ENCODE measurements at places on chromosomes 11 and 22.
A peak's percentile ranks its signal among the peaks of the same experiment; 100 is the strongest.

GRCh38 chr22:47369431-47370015 lies 607.1 kb downstream of the TBC1D22A start:
- no peak for DNase-seq

DNA sequence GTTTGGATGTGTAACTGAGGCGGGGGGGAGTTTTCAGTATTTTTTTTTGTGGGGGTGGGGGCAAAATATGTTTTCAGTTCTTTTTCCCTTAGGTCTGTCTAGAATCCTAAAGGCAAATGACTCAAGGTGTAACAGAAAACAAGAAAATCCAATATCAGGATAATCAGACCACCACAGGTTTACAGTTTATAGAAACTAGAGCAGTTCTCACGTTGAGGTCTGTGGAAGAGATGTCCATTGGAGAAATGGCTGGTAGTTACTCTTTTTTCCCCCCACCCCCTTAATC lies 2.3 kb downstream of the MALAT1 start:
- DNase-seq, result no peak

DNA sequence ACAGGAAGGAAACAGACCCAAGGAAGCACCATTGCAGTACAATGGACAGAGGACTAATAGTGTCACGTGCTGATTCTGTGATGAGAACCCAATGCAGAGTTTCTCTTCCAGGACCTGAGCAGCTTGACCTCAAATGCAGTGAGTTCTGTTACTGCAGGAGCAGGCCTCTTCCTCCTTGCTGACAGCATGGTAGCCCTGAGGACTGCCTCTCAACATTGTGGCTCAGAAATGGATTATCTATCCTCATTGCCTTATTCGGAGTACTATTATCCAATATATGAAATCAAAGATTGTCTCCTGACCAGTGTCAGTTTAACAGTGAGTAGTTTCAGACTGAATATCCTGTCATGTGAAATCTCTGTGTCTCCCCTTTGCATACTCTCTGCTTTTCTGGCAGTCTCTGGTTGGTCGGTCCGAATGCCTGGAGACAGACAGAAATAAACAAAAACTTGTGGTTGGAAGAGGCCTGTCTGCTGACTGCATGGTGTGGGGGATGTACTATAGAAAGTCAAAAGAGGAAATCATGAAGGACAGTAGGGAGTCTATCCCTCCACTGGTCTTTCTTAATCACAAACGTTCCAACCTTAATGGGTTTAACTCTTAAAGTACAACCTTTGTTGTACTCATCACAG lies 6.9 kb upstream of the MS4A14 start:
- DNase-seq, result no peak

DNA sequence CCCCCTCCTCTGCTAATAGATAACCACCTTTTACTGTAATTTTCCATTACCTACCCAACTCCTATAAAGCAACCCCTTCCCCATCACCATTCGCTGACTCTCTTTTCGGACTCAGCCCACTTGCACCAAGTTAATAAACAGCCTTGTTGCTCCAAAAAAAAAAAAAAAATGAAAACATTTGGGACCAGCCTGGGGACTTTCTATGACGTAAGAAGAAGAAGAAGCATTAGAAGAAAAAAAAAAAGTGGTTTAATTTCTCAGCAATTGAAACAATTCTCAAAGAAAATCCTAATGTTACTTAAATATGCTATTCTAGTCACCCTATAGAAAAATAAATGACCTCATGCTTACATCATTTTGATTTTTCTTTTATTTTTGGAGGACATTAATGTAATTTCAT lies 301.5 kb upstream of the ANO3 start:
- DNase-seq, result no peak

DNA sequence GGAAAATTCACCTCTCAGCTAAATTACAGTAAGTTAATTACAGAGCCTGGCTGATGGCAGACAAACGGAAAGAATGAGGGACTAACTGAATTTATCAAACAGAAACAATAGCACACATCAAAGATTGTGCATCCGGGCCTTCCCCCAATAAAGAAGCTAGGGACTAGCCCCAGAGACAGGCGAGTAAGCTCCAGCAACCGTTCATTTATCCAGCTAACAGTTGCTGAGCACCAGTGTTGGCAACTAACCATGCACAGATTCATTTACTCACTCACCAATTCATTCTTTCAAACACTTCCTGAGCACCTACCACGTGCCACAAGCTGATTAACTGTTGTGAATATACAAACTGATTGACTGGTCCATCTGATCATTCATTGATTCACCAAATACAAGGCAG lies 51.2 kb downstream of the SMCO4 start:
- DNase-seq, result no peak

DNA sequence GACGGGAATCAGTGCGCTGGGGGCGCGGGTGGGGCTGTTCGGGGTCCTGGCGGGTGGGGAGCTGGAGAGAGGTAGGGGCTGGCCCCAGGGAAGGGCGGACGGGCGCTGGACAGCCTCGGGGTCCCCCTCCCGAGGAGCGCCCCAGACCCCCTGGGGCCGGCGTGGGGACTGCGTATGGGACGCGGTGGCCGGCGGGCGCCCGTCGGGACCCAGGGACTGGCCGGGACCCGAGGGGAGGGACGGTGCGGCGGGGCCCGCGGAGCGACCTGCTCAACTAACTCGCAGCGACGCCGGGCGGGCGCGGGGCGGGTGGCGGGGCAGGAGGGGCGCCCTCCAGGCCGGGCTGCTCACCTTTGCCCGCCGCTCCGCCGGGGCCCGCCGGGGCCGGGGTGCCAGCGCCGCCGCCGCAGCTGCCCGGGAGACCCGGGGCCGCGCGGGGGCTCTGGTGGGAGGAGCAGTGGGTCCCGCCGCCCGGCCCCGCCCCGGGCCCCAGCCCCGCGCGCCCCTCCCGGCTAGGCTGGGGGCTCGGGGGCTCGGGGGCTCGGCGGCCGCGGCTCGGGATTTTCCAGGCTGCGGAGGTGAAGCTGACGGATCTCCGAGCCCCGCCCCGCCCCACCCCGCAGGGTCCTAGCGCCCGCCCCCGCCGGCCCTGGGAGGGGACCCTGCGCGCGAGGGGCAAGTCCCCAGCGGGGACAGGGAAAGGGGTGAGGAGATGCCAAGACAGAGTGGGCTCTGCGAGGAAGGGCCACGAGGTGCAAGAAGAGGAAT lies 12.3 kb downstream of the STARD10 start:
- DNase-seq, result no peak

- DNase-seq, result no peak
These were observed 34.6 kb upstream of the KCNQ1OT1 start for GRCh38 chr11:2734181-2735052.

- DNase-seq, result no peak
These were observed 114.2 kb upstream of the IGLL5 start for GRCh38 chr22:22773427-22773826.

DNA sequence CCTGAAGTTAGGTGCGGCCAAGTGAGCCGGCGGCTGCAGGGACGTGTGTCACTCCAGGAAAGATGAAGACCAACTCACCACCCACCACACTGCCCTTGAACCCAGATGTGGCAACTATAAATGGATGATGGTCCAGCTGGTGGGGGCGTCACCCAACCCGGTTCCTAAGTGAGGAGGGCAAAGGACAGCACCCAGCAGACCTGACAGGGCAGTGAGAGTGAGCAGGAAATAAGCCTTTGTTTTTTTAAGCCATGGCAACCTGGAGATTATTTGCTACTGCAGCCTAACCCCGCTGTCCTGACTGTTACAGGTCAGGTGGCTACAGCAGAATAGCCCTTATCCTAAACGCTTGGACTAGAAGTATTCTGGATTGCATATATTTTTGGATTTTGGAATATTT lies 228.9 kb downstream of the CTTN start:
- DNase-seq, result no peak

DNA sequence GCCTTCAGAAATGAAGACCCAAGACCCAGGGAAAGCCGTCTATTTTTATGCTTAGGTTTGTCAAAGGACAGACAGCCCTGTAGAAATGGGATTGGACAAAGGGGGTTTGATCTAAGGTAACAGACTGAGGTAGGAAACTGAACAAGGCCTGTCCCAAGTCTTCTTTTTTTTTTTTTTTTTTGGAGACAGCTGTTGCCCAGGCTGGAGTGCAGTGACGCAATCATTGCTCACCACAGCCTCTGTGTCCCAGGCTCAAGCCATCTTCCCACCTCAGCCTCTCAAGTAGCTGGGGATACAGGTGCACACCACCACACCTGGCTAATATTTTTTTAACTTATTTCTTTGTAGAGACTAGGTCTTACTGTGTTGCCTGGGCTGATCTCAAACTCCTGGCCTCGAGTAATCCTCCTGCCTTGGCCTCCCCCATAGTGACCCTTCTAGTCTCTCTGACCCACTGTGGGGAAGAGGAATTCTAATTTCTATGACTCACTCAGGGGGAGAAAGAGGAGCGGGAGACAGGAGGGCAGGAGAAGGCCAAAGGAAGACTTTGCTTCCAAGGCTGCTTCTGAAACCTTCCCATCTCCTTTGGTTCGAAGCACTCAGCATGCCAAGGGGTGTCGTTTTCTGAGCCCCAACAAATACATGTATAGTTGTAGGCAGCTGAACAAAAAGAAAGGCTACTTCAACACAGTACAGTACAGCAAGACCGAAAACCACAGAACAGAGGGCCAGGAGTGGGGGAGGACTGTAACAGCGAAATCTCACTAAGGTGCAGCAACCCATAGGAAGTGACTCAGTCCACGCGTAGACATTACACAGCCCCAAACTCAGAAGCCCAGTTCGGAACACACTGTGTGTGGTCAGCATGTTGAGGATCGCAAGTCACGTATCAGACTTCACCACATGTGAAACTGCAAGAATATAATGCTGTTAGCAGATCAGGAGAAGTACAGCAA lies 872 bp downstream of the TMA7B start:
- DNase-seq, result peak; percentile 50

GRCh38 chr11:3165916-3166267 lies 782 bp upstream of the OSBPL5 start:
- DNase-seq, result no peak

- no peak for DNase-seq
These were observed 1.1 kb upstream of the PELI3 start for GRCh38 chr11:66465373-66466224.

- DNase-seq, result no peak
These were observed 6.5 kb upstream of the MYRF start for GRCh38 chr11:61745781-61746441.

GRCh38 chr22:31607696-31608095 lies 54.3 kb downstream of the PISD start:
- DNase-seq, result no peak

DNA sequence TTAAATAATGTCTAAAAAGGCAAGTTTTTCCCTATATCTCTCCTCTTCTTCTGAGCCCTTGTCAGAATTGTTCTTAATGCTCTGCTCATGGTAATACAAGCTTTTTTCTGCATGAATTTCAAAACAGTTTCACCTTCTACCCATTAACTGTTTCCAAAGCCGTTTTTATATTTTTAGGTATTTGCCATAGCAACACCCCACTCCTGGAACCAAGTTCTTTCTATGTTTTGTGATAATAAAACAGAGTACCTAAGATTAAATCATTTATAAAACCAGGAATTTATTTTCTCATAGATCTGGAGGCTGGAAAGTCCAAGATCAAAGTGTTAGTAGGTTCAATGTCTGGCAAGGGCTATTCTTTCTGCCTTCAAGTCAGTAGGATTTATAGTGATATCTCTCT lies 497.4 kb downstream of the ETS1 start:
- no peak for DNase-seq

DNA sequence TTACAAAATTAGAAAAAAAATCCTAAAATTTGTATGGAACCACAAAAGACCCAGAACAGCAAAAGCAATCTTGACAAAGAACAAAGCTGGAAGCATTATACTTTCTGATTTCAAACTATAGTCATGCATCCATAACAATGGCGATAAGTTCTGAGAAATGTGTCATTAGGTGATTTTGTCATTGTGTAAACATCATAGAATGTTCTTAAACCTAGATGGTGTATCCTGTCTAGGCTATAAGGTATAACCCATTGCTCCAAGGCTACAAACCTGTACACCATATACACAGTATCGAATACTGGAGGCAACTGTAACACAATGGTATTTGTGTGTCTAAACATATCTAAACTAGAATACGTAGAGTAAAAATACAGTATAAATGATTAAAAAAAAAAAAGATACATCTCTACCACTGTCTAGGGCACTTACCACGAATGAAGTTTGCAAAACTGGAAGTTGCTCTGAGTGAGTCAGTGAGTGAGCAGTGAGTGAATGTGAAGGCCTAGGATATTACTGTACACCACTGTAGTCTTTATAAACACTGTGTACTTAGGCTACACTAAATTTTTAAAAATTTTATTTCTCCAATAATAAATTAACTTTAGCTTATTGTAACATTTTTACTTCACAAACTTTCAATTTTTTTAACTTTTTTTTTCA lies 18.1 kb upstream of the SC5D start:
- DNase-seq, result no peak

GRCh38 chr22:22574361-22574760 lies 15.3 kb upstream of the PRAME start:
- DNase-seq, result no peak

GRCh38 chr22:27578937-27579617 lies 222.5 kb downstream of the MN1 start:
- DNase-seq, result no peak

GRCh38 chr11:44797051-44797450 lies 70.3 kb downstream of the TSPAN18 start:
- DNase-seq, result no peak

DNA sequence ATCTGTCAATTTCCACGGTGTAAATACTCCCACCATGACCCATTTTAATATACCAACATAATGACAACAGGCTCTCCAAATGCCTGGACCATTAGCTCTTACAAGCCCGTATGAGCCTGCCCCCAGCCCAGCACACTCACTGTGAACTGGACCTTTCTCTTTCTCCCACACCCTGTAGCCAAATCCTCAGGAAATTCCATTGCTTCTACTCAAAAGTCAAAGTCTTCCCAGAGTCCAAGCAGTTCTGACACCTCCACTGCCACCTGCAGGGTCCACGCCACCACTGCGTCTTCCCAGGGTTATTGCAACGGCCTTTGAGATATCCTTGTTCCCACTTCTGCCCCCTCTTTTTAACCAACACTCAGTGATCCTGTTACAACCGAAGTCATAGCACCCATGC lies 110.1 kb upstream of the ASPHD2 start:
- DNase-seq, result no peak

GRCh38 chr22:49824185-49824925 lies 3.3 kb downstream of the BRD1 start:
- DNase-seq, result no peak

Measured in stimulated activated CD8-positive, alpha-beta memory T cell treated with anti-CD3 and anti-CD28 coated beads, Interleukin-4, amount 100 ng/mL, for 1 hour (primary cell).